Renal cortex interstitium (tissue), 15 donors: ENCODE measurements at places on chromosomes 7 and 10. TPM values are rescaled to one million over a fixed set of nuclear protein-coding genes. Genes with fewer than 3 reads are reported as not detected.
A peak's percentile ranks its signal among the peaks of the same experiment; 100 is the strongest.

DNA sequence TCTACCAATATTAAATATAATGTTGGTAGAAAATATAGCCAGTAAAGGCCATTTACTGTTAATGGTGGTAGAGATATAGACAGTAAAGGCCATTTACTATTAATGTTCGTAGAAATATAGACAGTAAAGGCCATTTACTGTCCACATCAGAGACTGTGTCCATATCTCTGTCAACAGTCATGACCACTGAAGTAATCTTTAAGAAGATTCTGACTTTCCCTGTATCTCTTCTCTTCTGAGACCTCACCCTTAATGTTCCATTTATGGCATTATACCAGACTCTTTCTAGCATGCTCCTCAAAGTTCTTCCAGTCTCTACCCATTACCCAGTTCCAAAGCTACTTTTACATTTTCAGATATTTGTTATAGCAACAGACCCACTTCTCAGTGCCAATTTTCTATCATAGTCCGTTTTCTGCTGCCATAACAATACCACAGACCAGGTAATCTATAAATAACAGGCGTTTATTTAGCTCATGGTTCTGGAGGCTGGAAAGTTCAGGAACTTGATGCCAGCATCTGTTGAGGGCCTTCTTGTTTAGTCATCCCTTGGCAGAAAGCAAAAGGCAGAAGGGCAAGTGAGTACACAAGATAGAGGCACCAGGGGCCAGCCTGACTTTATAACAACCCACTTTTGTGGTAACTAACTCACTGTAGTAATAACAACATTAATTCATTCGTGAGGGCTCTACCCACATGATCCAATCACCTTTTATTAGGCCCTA, 7.9 kb upstream of the NUDCD3 start:
- no peak for DNase-seq

GRCh38 chr7:77738871-77739270, 42.6 kb downstream of the RSBN1L start:
- no peak for DNase-seq

DNA sequence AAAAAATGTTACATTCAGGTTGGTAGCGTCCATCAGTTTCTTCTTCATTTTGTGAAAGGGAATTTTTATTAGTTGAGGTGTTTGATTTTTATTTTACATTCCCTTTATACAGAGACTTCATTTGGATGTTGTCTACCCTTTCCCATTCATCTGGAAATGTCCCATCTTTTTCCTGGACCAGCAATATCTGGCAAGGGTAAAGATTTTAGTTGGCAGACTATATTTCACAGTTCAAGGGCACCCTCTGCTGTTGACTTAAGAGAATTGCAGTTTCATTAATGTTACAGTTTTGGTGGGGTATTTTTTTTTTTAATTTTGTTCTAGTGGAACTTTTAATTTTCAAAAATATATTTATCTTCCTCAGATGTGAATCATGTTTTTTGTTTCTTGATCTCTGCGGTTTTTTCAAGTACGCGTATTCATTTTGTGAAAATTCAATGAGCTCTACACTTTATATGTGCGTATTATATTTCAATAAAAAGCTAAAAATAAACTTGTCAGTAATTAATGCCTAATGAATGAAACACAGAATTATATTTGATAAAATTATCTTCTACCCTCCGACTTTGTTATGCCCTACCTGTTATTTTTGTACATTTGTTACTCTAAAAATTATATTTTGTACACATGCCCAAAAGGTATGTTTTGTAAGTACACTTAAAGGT, 97.9 kb upstream of the KLF14 start:
- DNase-seq = peak; percentile 33

DNA sequence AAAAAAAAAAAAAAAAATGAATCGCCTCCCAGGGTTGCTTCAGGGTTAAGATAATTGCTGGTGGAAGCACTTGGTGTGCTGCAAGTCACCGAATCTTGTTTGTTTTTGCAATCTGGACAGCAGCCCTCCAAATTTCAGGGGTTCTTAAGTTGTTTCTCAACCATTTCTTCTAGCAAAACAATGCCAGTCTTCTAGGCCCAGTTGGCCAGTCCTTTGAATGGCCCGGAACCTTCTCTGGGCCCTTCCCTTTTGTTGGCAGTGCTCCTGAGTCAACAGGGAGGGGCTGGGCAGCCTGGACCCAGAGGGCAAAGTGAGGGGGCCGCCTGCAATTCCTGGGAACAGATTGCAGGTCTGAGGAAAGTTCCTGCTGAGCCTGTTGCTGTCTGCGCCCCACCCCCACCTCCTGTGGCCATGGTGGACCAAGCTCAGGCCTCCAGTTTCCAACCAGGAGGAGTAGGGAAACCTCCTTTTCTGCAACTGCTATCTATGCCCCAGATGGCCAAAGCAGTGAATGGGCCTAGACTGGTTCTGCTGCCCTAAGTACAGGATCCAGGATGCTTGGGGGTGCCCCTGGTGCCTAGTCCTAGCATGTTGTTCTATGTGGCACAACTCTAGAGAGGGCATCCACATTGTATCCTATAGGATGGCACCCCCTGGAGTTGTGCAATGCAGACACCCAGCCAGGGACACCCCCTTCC, 31.4 kb upstream of the PDCD4 start:
- DNase-seq = no peak

The UMAD1 gene
- polyA plus RNA-seq = 21.3 TPM
